LNCaP clone FGC (cell line): ENCODE measurements at places on chromosomes 6 and 20.
A peak's percentile ranks its signal among the peaks of the same experiment; 100 is the strongest.

DNA sequence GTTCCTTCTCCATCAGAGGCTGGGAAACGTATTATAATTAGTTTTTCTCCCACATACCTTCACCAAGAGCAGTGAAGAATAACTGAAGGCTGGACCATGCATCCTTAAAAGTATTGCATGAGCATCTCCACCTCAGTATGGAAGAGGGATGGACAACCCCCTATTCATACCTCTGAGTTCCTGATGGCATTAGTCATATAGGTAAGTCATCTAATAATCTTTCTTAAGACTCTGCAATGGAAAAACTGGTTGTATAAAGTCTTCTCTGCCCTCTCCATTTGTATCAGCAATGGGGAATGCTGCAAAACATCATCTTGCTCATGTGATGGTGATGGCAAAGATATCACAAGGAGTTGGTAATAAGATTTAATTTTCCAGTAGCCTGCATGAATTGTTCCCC, 24.5 kb downstream of the PGM3 start:
- DNase-seq: no peak

DNA sequence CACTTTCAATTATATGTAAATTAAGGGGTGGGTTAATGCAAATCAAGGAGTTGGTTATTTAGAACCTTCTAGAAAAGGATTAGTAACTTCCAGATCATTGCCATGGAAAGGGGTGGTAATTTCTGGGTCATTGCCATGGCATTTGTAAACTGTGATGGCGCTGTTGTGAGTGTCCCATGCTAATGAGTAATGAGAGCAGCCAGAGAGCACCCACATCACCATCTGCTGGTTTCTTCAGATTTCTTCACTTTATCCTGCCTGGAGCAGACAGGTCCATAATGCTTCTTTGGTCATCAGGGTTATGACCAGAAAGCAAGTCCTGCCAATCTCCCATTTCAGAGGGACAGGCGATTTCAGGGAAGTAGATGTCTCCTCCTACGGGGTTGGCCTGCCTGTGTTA, 311.3 kb upstream of the CNR1 start:
- DNase-seq: no peak

DNA sequence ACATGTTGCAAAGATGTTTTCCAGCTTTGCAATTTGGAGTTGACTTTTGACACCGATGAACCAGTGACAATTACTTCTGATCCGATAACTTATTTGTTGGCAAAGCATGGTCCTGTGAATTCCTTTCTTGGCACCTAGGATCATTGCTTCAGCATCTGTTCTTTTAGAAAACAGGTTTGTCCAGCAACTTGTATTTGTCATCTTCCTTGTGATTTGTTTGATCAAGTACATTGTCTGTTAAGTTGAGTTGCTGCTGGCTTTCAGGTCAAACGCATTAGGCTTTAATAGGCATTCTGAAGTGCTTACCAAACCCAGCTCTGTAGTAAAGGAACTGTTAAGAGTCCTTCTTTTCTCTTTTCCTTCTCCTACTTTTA, 192.4 kb upstream of the ZNF217 start:
- peak; percentile 99 for DNase-seq

GRCh38 chr20:24971376-24972101, 21.0 kb downstream of the APMAP start:
- DNase-seq: no peak

- DNase-seq: no peak
Measured at GRCh38 chr6:121823437-121823851, 388.0 kb downstream of the GJA1 start.

DNA sequence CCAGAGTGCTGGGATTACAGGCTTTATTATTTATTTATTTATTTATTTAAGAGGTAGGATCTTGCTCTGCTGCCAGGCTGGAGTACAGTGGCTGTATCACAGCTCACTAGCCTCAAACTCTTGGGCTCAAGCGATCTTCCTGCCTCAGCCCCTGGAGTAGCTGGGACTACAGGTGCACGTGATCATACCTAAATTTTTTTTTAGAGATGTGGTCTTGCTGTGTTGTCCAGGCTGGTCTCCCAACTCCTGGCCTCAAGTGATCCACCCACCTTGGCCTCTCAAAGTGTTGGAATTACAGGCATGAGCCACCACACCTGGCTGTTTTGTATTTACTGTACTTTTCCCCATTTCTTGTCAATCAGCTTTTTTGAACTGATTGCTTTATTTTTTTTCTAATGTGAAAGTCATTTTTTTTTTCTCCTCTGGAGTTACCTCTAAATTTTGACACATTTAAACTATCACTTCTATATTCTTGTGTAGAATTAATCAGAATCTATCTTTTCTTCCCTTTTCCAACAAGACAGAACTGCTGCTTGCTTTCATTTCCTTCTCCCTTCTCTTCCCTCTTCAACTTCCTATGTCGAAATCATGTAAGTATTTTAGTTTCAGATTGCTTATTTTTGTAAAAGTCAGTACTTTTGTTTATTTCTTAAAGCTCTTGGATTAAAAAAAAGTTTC, 12.0 kb downstream of the PANK2 start:
- DNase-seq: no peak

GRCh38 chr6:118292558-118292957, 255.5 kb upstream of the PLN start:
- DNase-seq: no peak
